Stimulated activated CD4-positive, alpha-beta T cell treated with anti-CD3 and anti-CD28 coated beads, Interleukin-1b, Interleukin-23, amount 100 ng/mL, for 4 hours (primary cell): ENCODE measurements at places on chromosomes 4 and X.

DNA sequence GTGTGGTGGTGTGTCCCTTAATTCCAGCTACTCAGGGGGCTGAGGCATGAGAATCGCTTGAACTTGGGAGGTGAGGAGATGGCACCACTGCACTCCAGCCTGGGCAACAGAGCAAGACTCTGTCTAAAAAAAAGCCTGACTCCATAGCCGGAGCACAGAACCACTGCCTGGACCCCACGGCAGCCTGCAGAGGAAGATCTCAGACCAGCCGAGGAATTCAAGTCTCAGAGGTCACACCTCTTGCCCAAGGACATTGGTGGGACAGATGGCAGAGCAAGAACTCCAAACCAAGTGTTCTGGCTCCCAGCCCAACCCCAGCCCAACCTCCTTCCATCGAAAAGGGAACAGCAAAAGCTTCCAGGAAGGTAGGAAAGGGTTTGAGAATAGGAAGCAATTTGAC, 70.8 kb downstream of the SMIM20 start:
- no peak for DNase-seq

DNA sequence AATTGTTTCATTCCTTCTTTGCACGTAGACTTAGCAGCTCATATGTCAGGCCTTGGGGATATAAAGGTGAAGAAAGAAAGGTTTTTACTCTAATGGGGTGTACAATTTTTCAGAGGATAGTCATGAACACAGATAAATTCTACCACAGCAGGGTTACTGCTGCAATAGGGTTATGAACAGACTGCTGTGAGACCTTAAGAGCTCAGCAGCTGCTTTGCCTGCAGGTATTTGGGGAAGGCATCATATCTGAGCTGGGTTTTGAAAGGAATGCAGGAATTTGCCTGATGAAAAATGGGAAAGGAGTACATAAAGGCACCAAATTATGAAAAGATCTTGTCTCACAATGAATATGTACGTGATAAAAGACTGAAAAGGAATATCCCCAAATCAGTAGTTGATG, 128.9 kb downstream of the CEP135 start:
- no peak for DNase-seq

GRCh38 chr4:14856062-14856933, 146.0 kb upstream of the CPEB2 start:
- peak; percentile 11 for DNase-seq

- no peak for DNase-seq
Measured at GRCh38 chr4:170979736-170980135, 833.5 kb upstream of the GALNTL6 start.

DNA sequence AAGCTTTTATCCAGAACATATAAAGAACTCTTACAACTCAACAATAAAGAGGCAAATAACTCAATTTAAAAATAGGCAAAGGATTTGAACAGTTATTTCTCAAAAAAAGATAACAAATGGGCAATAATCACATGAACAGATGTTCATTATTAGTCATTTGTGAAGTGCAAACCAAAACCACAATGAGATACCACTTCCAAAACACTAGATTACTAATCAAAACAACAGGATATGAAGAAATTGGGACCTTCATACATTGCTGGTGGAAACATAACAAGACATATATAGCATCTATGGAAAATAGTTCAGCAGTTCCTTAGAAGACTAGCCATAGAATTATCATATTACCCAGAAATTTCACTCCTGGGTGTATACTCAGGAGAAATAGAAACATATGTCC, 224.6 kb downstream of the FBXO8 start:
- DNase-seq = no peak

DNA sequence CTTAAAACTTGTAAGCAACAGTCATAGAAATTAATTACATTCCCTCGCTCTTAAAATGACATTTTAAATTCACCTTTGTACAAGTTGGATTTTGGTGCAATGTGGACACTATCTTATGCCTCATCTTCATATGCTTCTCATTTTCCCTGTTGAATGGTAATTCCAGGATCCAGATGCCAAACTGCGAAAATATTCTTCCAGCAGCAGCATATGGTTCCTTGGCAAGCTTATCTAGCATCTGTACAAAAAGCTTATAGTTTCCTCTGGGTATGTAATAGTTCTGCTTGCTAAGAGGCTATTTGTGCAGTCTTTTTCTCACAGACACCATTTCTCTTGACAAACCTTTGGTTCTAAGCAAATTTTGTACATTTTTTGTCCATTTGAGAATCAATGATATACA, 2079.7 kb upstream of the AGA start:
- no peak for DNase-seq

DNA sequence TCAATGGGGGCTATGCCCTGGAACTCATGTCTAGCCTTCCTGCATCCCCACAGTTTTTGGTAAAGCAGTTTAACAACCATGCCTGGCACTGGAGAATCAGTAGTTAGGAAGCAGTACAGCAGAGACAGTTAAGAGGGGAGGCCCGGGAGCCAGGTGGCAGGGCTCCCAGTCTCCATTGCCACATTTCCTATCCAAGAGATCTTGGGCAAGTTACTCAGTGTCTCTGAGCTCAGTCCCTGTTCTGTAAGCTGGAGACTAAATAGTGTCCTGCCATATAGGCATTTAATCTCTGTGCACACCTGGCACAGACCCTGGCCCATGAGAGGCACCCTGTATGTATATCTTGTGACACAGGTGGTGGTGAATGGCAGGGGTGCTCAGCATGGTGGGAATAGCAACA, 156.1 kb upstream of the EOLA2 start:
- DNase-seq = no peak

DNA sequence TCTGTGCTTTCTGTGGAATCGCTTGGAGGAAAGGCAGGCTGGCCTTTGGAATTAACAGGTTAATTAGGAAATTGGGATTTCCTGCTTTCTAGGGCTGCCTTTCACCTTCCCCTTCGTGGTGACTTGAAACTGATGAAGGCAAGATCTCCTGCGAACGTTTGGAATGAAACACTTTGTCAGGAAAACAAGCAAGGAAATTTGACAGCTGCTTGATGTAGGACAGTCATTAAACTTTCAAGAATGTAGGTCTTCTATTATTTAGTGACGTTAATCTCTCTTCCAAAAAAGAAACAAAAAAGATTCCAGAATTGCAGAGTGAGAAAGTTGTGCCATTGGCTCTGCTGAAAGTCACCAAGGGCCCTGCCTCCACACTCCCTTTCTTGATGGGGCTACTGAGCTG, 155.7 kb upstream of the SCML1 start:
- no peak for DNase-seq

GRCh38 chr4:182925298-182925757, 8.1 kb upstream of the DCTD start:
- DNase-seq = peak; percentile 33

GRCh38 chrX:43868791-43869190, 13.5 kb downstream of the MAOB start:
- DNase-seq = no peak

DNA sequence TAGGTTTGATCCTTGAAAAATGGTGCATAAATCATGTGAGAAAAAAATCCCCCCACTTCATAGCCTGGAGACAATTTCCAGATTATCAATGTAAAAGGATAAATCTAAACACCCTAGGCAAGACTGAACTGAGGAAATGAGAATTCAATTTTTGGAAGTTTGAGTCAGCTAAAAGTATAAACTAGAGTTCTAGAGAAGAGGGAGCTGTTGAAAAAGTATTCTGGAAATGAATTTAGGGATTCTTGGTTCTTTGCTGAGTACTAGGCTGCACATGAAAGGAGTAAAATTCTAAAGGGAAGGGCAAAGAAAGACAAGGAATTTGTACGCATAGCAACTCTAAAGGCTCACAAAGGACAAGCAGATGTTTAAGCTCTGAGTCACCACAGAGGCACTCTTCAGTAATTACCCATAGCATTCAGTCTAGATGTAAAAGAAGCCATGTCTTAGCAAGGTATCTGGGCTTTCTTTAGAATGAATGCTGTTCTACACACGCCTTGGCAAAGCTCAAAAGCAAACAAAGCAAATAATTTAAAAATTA, 896.5 kb downstream of the PDHA2 start:
- no peak for DNase-seq

DNA sequence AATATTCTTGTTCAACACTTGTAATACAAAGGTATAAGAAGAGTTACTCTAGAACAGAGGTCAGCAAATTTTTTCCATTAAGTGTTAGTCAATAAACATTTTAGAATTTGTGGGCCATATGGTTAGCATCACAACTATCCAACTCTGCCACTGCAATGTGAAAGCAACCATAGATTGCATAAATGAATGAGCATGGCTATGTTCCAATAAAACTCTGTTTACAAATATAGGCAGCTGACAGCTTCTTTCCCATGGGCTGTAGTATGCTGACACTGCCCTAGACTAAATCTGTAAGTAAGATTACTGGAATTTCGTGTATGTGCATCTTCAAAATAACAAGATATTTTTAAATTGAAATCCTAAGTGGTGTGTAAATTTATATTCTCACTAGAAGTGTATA, 73.7 kb downstream of the GABRA2 start:
- no peak for DNase-seq

GRCh38 chr4:7854697-7855370, 84.8 kb downstream of the AFAP1 start:
- peak; percentile 51 for DNase-seq

DNA sequence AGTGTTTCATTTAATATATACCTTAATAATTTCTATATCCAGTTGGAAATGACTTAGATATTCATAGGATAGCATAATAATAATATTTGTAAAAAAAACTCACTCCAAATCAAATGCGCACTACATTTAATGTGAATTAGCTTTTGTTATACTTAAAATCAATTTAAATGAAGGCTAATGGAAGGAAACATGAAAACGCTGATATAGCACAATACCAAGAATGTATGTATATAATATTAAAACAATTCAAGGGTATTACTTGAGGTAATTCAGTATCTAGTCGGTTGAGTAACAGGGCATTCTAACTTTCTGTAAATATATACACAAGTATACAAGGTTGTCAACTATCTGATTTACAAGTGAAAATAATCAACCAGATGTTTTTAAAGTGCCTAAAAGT, 307.1 kb upstream of the TEX13C start:
- DNase-seq = no peak

DNA sequence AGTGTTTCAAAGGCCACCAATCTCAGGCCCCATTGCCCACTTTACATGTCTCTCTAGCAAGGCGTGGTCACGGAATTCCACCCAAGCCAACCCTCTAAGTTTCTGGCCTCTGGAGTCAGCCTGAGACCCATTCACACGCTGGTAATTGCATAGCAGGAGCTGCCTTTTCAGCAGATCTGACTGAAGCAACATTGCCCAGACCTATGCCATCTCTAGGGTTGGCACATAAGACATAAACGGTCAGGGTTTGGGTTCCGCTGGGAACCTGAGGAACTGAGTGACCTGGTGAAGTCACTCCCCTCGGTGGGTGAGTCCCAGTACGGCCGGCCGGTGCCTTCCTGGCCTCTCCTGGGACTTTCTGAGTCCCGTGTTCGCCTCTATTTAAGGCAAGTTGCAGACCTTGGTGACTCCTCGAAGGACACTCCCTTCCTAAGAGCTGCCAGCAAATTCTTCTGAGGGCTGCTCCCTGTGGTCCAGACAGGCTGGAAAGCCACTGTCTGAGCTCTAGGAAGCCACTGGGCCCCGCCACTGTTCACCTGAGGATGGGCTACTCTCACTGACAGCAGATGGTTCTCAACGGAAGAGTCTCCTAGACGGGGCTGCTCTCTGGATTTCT, 15.9 kb downstream of the CTAG1A start:
- DNase-seq = no peak

DNA sequence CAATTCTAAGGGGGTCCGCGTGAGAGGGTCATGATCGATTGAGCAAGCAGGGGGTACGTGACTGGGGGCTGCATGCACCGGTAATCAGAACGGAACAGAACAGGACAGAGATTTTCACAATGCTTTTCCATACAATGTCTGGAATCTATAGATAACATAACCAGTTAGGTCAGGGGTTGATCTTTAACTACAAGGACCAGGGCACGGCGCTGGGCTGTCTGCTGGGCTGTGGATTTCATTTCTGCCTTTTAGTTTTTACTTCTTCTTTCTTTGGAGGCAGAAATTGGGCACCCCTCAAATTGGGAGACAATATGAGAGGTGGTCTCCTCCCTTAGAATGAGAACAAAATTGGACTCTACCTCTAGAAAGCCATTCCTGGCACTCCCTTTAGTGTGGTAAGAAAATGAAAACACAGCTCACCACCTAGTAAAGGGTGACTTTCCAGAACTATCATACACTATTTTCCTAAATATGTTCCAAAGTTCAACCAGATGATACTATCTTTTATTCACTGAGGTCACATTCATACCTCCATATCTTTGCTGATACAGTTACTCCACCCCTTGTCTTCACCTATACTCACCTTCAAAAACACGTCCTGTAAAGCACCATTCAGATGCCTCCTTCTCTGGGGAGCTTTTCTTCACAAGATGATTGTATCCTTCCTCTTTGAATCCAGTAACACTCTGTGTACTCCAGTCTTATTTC, 1058.3 kb upstream of the SLIT2 start:
- DNase-seq = no peak

- no peak for DNase-seq
Measured at GRCh38 chrX:109362101-109362500, 119.8 kb downstream of the GUCY2F start.

- DNase-seq = no peak
Measured at GRCh38 chrX:30690330-30690729, 37.1 kb downstream of the GK start.

DNA sequence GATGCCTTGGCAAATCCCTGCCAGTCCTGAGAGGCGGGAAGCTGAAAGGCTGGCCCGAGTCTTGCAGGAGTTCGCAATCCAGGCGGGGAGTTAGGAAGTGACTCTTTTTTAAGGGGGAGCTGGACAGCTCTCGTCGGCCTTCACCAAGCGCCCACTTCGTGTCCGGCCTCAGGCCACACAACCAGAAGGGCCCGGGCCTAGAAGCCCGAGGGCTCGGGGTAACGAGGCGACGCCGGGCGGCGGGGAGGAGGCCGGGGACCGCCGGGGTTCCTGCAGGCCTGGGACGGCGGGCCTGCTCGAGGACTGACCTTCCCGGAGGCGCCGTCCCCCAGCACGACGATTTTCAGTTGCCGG, 395 bp downstream of the RAB28 start:
- no peak for DNase-seq

DNA sequence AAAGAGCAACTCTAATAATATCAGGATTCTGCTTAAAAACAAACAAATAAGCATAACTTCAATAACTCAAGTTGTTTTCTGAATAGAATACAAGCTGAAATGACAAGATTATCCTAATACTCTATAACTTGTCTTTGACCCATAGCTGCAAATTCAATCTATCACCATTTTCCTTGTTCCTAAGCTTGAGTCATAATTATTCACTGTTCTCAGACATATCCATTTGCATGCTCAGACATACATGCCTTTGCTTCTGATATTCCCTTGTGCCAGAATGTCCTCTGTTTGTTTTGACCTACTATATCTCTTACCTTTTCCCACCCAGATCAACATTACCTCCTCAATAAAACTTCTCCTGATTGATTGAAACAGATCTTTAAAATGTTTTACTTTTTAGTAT, 109.7 kb downstream of the SNCA start:
- no peak for DNase-seq

DNA sequence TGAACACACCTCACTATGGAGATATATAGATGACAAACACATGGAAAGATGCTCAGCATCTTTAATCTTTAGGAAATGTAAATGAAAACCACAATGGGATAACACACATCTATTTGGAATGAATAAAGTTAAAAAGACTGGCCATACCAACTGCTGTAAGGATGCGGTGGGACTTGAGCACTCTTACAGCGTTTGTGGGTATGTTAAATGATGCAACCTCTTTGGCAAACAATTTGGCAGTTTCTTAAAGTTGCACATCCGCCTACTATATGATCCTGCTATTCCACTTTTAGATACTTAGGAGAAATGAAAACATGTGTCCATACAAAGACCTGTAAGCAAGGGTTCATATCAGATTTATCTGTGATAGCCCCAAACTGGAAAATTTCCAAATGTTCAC, 50.7 kb downstream of the MRPL1 start:
- no peak for DNase-seq
